Urinary bladder (tissue), 4 donors: ENCODE measurements at places on chromosomes 5 and 9. TPM values are rescaled to one million over a fixed set of nuclear protein-coding genes. Genes with fewer than 3 reads are reported as not detected.

The CCDC180 gene
- total RNA-seq, result 10.0 TPM

The CFAP90 gene
- total RNA-seq, result 0.21 TPM

The FBP2 gene
- 2.2 TPM for total RNA-seq

The TLX3 gene
- total RNA-seq, result 0.32 TPM

The GPR150 gene
- not detected for total RNA-seq

The KIF20A gene
- 25.4 TPM for total RNA-seq

The TAF11L5 gene
- not detected for total RNA-seq

The SOHLH1 gene
- not detected for total RNA-seq

The GFI1B gene
- total RNA-seq, result 0.26 TPM

The CDC20B gene
- not detected for total RNA-seq

The GOLGA2 gene
- 147 TPM for total RNA-seq

The CCL28 gene
- 1.4 TPM for total RNA-seq

The NTNG2 gene
- 2.8 TPM for total RNA-seq

The CYLC2 gene
- not detected for total RNA-seq

The SLC46A2 gene
- 3.1 TPM for total RNA-seq

The HSPA4 gene
- total RNA-seq, result 79.2 TPM

The RIMOC1 gene
- total RNA-seq, result 25.2 TPM

The PTGS1 gene
- total RNA-seq, result 98.8 TPM

The TAF11L9 gene
- total RNA-seq, result not detected

The SPATA31D3 gene
- not detected for total RNA-seq

The MYOZ3 gene
- total RNA-seq, result 3.2 TPM

The NSD1 gene
- 85.7 TPM for total RNA-seq

The WNK2 gene
- 4.8 TPM for total RNA-seq

The RNF208 gene
- not detected for total RNA-seq

The COL15A1 gene
- 136 TPM for total RNA-seq

The TRIP13 gene
- total RNA-seq, result 8.7 TPM

The GADD45G gene
- 3.9 TPM for total RNA-seq

The NUTM2G gene
- total RNA-seq, result not detected

The NAA35 gene
- 43.8 TPM for total RNA-seq

The DIRAS2 gene
- total RNA-seq, result 2.2 TPM

The CHMP5 gene
- 76.9 TPM for total RNA-seq

The ABITRAM gene
- 11.8 TPM for total RNA-seq

The CDH18 gene
- total RNA-seq, result 3.2 TPM

The ENTPD8 gene
- 0.16 TPM for total RNA-seq

The WNT8A gene
- total RNA-seq, result not detected

The OTP gene
- total RNA-seq, result not detected

The PCDHGC4 gene
- 6.8 TPM for total RNA-seq

The WWC1 gene
- 7.1 TPM for total RNA-seq

The TCF7 gene
- 1.1 TPM for total RNA-seq

The DEPDC1B gene
- total RNA-seq, result 8.4 TPM

The SLCO6A1 gene
- not detected for total RNA-seq

The SLC45A2 gene
- not detected for total RNA-seq

The BAAT gene
- total RNA-seq, result not detected

The SLC36A2 gene
- total RNA-seq, result not detected

The NPR3 gene
- 21.7 TPM for total RNA-seq

The SLC28A3 gene
- 2.0 TPM for total RNA-seq

The TLR4 gene
- 24.1 TPM for total RNA-seq

The TTC23L gene
- total RNA-seq, result 1.3 TPM

The C9orf43 gene
- 0.74 TPM for total RNA-seq

The ZDHHC11B gene
- 1.4 TPM for total RNA-seq

The PRLR gene
- 9.7 TPM for total RNA-seq

The SH3TC2 gene
- 15.1 TPM for total RNA-seq

The PCDHB4 gene
- 3.8 TPM for total RNA-seq

The PCDHA10 gene
- total RNA-seq, result 1.1 TPM

The BTNL9 gene
- total RNA-seq, result 7.0 TPM

The SNCAIP gene
- 22.2 TPM for total RNA-seq
